ENCODE measurements at places on chromosomes 6 and 20.

DNA sequence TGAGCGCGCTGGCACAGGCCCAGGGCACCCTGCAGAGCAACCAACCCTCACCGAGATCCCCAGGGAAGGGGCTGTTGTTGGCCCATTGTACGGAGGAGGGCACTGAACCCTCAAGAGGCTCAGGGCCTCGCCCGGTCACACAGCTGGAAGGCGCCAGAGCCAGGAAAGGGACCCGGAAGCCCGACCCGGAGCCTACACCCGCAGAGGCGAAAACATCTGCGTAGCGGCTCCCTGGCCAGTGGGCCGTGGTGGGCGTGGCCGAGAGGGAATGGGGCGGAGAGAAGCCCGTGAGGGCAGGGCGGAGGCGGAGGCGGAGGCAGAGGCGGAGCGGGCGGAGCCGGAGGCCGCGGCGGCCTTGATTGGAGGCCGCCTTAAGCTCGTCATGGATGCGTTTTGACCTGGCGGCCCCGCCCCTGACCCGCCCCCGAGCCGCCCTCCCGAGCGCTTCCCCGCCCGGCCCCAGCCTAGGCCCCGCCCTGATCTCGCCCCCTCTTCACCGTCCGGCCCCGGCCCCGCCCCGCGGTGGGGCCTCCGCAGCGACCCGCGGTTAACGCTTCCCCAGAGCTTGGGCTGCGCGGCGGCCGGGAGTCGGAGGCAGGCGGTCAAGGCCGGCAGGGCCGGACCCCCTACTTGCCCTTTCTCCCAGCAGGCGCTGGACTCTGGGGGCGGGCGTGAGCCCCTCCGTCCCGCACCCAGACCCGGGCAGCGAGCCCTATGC is 2.1 kb upstream of the MRGBP start:
- DNase-seq: peak; percentile 96

DNA sequence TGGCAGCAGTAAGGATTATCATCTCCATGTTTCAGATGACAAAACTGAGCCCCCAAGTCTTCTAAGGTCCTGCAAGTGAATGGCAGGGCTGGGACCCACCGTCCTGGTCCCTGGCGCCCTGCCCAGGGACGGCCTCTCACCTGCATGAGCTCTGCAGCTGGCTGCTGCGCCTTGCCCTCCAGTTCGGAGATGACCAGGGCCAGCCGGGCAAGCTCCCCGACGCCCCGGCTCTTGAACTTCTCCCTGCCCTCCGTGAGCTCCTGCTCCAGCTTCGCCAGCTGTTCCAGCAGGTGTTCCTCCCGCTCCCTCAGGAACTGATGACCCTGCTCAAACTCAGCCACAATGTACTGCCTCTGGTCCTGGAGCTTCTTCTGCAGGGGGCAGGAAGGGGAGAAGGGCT is 16.8 kb downstream of the TRIM26 start:
- no peak for DNase-seq

- no peak for DNase-seq
Measured at GRCh38 chr6:41371461-41371991, 36.1 kb downstream of the NCR2 start.

- DNase-seq: no peak
Measured at GRCh38 chr6:106250953-106251352, 74.6 kb downstream of the ATG5 start.

DNA sequence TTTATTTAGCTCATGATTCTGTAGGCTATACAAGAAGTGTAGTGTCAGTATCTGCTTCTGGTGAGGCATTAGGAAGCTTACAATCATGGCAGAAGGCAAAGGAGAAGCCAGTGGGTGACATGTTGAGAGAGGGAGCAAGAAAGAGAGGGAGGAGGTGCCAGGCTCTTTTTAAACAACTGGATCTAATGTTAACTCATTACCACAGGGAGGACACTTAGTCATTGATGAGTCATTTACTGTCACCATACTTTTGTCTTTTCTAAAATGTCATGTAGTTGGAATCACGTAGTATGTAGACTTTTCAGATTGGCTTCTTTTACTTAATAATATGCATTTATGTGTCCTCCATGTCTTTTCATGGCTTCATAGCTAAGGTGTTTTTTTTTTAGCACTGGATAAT is 58.1 kb downstream of the NUS1 start:
- no peak for DNase-seq

GRCh38 chr6:163753430-163753829 is 338.9 kb downstream of the QKI start:
- DNase-seq: no peak

- DNase-seq: no peak
Measured at GRCh38 chr20:19338380-19338779, 125.9 kb downstream of the SLC24A3 start.

GRCh38 chr6:106411056-106411455 is 50.5 kb downstream of the CRYBG1 start:
- no peak for DNase-seq

- DNase-seq: no peak
Measured at GRCh38 chr6:27668442-27669294, 195.8 kb upstream of the ZNF184 start.

DNA sequence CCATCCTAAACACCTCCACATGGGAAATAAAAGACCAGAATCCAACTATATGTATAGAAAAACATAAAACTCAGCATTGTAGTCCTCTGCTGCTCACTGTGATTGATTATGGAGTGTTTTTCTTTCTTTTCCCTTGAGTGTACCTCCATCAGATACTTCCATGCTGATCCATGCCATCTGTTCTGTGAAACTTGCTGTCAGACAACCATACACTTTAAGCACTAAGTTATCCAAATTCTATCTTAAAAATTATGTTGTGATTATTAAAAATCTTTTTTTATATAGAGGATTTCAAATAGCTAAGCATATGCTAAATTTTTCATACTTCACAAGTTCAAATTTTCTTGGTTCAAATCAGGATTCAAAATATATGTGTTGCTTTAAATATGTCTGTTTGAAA is 91.9 kb upstream of the TINAG start:
- no peak for DNase-seq

GRCh38 chr6:82415820-82416219 is 52.2 kb downstream of the TPBG start:
- DNase-seq: no peak

- no peak for DNase-seq
Measured at GRCh38 chr6:154648888-154649205, 84.4 kb upstream of the SCAF8 start.

GRCh38 chr20:44460795-44461141 is 14.9 kb upstream of the TTPAL start:
- no peak for DNase-seq

Measured in CD8-positive, alpha-beta memory T cell (primary cell).